ENCODE measurements at places on chromosomes 4 and X.

DNA sequence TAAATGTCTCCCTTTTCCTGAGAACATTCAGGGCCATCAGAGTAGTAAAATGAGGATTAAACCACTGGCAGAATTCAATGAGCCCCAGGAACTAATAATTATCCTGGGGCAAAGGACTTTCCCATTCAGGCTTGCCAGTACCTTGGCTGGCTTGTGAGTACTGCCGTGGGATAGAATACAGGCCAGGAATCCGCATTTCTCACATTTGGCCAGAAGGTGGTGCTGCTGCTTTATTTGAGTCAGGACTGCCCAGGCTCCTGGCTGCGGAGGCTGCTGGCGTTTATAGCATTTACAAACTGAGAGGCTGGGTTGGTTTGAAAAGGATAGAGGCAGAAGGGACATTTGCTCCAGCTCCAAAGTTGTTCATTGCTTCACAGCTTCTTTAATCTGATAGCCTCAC is 91.4 kb downstream of the RTL9 start:
- DNase-seq, result peak; percentile 70

DNA sequence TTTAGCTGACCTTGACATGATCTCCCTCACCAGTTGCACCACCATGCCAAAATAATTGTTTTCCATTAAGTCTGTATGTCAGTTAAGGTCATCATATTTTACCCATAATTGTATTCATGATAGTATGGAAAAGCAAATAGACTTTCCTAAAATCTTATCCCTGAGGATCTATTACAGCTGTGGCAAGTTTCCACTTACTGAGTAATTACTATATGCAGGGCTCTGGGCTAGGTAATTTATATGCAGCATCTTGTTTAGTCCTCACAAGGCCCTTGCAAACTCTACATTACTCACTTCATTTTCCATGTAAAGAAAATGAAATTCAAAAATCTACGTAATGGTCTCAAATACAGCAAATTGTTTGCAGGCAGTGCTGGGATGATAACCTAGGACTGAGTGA is 34.8 kb downstream of the YIPF7 start:
- DNase-seq, result no peak

- DNase-seq, result no peak
These were observed 39.7 kb downstream of the SMIM20 start for GRCh38 chr4:25953740-25954139.

DNA sequence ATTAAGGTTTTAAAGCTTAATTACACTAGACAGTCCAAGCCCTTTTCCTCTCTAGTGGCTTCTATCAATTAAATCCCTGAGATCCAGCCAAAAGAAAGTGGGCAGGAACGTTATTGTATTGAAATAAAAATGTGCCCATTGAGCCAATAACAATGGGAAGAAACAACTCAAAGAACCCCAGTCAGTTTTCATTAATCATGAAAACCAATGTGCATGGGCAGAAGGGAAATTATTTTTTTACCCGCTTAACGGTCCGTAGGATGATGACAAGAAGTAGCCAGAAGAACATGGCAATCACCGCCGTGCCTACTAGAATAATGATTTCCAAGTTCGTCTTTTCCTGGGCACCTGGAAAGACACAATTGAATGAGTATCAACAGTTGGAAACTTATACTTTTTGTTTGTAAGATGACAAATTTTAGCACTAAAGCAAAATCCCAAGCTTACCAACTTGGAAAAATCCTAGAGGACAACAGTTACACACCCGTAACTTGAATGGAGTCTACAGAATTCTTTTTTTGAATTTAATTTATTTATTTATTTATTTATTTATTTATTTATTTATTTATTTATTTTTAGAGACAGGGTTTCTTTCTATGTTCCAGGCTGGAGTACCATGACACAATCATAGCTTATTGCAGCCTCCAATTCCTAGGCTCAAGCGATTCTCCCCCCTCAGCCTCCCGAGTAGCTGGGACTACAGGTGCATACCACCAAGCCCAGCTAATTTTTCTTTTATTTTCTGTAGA is 26.8 kb downstream of the KDR start:
- no peak for DNase-seq

GRCh38 chr4:40881096-40881495 is 131.3 kb downstream of the NSUN7 start:
- DNase-seq, result no peak

GRCh38 chr4:15717657-15718416 is 15.0 kb downstream of the BST1 start:
- no peak for DNase-seq

GRCh38 chr4:99610605-99611175 is 36.1 kb downstream of the MTTP start:
- no peak for DNase-seq

GRCh38 chrX:22117633-22118032 is 85.5 kb downstream of the PHEX start:
- no peak for DNase-seq

- no peak for DNase-seq
These were observed 19.9 kb downstream of the GPKOW start for GRCh38 chrX:49103637-49104036.

DNA sequence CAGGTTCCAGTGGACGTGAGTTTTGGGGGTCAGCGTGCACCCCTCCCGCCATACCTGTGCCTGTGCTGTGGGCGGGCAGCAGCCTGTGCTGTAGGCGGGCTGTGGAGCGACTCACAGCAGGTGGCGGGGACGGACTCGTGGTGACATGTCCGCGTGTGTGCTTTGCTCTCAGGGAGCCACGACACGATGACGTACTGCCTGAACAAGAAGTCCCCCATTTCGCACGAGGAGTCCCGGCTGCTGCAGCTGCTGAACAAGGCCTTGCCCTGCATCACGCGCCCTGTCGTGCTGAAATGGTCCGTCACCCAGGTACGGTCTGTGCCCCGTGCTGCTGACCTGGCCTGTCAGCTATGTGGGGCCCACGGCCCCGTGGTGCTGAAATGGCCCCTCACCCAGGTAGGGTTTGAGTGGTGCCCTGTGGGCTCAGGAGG is 7.4 kb downstream of the PLCXD1 start:
- DNase-seq, result no peak

DNA sequence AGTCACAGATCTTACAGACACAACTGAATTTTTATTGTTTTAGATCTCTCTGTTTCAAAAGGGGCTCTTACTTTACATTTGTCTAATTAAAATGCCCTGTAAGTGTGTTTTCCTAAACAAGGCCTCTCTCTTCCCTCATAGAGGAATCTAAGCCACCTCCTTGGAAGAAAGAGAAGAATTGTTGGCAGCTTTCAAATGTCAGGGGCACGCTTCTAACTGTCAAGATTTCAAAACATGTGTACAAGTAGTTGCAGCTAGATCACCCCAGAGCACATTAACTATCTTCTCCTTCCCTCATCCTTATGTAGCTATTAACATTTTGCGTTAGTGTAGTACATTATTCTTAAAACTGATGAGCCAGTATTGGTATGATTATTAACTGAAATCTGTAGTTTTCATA is 266.5 kb upstream of the BOD1L1 start:
- no peak for DNase-seq

DNA sequence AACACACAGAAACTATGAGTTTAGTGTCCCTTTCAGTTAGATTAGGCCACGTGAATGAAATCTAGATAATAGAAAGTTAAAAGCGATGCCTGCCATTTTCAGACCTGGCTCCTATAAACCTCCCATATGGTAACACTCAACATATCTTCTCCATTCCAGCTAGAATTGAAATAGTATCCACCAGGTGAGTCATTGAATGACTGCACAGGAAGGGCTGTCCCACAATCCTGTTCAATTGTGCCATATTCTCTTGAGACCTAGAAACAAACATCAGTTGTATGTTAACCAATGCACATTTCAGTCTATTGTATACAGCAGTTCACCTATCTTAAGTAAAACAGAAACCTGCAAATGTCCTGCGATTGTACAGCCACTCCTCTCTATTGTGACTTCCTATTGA is 659.3 kb upstream of the SLIT2 start:
- no peak for DNase-seq

DNA sequence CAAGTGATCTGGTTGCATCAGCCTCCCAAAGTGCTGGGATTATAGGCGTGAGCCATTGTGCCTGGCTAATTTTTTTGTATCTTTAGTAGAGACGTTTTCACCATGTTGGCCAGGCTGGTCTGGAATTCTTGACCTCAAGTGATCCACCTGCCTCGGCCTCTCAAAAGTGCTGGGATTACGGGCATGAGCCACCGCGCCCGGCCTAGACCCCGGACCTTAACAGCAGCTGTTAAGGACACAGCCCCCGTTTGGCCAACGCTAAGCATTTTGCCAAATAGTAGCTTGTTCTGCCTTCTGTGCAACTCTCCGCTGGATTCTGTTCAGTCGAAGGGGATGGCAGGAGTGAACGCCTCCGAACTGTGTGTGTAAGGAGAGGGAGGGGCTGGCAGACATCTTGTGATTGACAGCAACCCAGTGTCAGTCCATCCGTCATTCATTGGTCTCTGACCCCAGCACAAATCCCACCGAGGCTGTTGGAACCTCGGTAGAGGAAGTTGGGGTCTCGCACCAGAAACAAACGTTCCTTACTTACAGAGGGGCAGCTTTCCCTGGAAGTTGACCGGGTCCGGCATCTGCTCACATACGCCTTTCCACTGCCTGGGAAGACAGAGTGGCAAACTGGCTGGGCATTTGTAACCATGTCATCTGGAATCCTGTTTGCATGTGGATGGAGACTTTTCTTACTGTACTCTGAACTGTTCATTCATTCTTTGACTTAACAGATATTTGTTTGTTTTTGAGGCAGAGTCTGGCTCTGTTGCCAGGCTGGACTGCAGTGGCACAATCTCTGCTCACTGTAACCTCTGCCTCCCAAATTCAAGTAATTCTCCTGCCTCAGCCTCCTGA is 69.4 kb downstream of the TRAPPC11 start:
- DNase-seq, result no peak

GRCh38 chr4:81084634-81085033 is 54.1 kb downstream of the BMP3 start:
- DNase-seq, result no peak

GRCh38 chr4:13092702-13093101 is 391.4 kb downstream of the RAB28 start:
- no peak for DNase-seq

GRCh38 chr4:74202062-74202586 is 44.2 kb downstream of the MTHFD2L start:
- DNase-seq, result no peak

DNA sequence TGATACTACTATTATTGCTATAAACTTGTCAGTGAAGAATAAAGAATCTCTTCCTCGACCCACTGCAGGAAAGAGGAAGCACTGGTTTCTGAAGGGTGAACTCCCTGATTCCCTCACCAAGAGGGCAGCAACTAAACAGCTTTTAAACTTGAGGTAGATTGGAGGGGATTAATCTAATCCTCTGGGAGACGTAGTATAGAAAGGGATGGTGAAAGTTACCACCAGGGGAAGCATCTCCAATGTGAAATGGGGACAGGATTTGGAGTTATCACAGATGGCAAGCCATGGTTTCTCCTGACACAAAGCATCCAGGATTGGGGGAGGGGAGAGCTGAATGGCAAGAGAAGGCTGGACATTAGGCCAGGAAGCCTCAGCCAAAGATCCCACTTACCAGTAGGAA is 62.7 kb upstream of the PTPN13 start:
- DNase-seq, result no peak

DNA sequence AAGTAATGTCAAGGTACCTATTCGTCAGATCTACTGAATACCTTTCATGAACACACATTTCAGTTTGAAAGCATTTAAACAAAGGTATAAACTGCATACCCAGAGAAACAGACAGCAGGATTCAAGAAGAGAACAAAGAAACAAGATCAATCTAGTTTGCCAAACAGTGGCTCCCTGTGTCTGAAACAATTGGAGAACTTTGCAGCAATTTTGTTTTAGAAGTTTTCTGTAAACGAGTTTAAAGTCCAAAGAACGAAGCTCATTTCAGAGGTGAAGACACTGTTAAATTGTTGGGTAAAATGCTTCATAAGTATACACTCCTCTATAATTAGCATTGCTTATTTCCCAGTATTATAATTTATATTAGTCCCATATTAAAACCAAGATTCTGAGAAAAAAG is 21.4 kb upstream of the NSUN7 start:
- no peak for DNase-seq

DNA sequence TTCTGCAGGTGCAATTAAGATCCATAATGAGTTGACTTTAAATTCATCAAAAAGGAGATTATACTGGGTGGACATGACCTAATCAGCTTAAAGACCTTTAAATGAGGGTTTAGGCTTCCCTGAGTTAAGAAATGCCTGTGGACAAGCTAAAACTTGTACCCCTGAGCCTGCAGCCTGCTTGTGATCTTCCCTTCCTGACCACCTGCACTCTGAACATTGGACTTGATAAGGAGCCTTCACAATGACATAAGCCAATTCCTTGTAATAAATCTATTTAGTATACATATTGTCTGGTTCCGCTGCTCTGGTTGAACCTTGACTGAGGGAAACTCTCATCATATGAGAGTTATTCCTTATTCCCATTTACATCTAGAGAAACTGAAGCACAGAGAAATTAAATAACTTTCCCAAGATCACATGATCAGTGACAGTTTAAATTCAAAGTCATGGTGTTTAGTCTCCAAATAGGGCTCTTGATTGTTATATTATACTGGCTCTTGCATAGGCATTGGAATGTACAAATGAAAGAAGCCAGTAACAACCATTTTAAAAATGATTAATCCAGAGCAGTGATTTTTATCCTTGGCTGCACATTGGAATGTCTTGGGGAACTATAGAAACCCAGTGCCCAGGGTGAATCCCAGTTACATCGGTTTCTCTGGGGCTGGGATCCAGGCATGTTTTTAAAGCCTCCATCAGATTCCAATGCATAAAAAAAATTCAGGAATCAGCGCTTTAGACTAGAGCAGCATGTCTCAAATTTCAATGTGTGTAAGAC is 136.1 kb downstream of the MSL3 start:
- no peak for DNase-seq

DNA sequence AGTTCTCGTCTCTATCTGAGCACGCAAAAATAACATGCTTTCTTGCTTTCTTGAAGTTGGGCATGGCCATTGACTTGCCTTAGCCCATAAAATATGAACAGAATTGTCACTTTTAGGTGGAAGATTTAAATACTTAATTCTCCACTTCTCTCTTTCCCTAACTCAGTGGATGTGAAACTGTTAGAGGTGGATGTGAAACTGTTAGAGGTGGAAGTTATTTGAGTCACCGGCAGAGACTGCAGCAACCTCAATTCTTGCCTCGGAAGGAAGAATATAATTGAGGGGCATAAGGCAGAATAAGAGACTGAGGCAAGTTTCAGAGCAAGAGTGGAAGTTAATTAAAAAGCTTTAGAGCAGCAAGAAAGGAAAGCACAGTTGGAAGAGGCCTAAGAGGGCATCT is 2.8 kb upstream of the PARM1 start:
- DNase-seq, result peak; percentile 27
